SJCRH30 (cell line): ENCODE measurements at places on chromosomes 7 and 10. TPM values are rescaled to one million over a fixed set of nuclear protein-coding genes. Genes with fewer than 3 reads are reported as not detected.

CXCL12 gene
- not detected in 2 replicates for total RNA-seq

ZPBP gene
- not detected in 2 replicates for total RNA-seq

ZNF438 gene
- total RNA-seq = 1.5 and 2.2 TPM in 2 replicates

PDK4 gene
- total RNA-seq = 1.4 and 1.5 TPM in 2 replicates

GRCh38 chr7:140609646-140610045, 31.0 kb downstream of the DENND2A start:
- H3K27me3 ChIP-seq = no peaks in the 10 kb centered on the region
- H3K36me3 ChIP-seq = no peaks in the 10 kb centered on the region; the same call in 1 of the 2 replicates
- H3K4me3 ChIP-seq = no peak overlapping the region
- peak; percentile 41 for DNase-seq

INMT gene
- total RNA-seq = 0.08 and 0.24 TPM in 2 replicates

GPR15LG gene
- not detected in 2 replicates for total RNA-seq

TAS2R3 gene
- total RNA-seq = 0.24 and 0.38 TPM in 2 replicates
